Activated CD8-positive, alpha-beta memory T cell treated with anti-CD3 and anti-CD28 coated beads, Interleukin-2, amount 50 U/mL, for 4 hours (primary cell): ENCODE measurements at places on chromosomes 11 and 22.

DNA sequence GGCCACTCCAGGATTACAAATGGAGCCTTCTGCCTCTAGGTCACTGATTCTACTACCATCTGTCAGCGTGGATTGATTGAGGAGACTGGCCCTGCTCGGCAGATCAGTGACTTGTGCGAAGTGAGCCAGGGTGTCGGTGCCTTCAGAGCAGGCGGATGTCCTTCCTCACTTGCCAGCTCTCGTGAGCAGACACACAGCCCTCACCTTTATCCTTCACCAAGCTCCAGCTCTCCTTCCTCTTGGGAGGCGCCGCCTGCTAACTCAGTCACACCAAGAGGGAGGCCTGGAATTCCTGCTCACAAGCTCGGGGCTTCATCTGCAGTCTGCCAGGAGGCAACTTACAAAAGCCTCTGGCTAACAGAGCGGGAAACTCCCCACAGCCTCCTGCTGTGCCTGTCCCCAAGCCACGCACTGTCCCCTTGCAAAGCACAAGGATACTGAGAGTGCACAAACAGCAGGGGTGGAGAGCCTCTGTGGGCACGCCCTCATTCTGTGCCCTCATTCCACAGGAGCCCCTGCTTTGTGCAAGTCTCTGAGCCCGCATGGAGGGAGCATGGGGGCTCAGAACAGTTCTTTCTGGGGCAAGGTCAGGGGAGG lies 3.5 kb upstream of the TCF20 start:
- no peak for DNase-seq

GRCh38 chr11:66969584-66970225 lies 5.4 kb upstream of the C11orf86 start:
- no peak for DNase-seq

DNA sequence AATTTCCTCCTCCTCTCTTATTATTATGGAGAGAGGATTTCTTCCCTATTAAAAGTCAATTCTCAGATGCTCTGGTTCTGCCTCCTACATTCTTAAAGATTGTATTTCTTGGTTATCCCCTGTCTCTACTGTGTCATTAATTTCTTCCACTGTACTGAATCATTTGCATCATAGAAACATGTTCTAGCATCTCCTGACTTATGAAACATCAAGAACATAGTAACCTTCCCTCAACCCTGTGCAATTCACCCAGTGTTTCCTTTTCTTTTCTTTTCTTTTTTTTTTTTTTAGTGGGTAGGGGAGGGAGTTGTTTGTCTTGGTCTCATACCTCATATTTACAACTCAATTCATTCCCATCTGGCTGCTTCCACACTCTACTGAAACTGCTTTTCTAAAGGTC lies 288.0 kb upstream of the PLET1 start:
- DNase-seq = no peak

DNA sequence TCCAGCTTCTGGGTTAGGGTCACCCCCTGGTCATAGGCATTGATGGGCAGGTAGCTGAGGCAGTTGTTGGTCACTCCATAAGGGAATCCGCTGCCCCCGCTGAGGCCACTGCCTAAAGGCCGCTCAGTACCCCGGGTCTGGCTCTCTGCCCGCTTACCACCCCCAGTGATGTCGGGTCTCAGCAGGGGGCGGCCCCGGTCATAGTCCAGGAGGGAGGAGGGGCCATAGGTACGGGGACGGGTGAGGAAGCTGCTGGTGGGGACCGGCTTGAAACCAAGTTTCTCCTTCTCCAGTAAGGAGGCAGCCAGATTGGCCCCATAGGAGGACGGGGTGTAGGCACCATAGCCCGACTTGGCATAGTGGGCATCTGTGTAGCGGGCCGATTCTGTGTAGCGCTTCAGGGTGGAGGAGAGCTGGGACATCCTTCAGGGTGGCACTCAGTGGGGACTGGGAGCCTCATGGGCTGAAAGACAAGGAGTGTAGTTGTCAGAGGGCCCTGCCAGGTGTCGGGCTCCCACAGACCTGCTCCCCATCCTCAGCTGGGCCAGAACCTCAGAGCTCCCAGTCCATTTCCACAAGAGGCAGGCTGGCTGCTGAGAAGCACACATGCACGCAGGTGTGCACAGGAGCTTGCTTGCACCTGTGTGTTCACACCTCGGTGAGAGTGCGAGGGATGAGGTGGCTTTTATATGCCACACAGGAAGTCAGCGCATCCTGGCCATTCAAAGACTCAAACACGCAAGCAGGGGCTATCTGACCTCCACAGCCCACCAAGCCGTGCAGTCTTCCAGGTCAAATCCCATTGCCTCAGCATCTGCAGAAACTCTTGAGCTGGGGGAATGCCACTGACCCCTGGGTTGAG lies 8.2 kb downstream of the USP2 start:
- no peak for DNase-seq

DNA sequence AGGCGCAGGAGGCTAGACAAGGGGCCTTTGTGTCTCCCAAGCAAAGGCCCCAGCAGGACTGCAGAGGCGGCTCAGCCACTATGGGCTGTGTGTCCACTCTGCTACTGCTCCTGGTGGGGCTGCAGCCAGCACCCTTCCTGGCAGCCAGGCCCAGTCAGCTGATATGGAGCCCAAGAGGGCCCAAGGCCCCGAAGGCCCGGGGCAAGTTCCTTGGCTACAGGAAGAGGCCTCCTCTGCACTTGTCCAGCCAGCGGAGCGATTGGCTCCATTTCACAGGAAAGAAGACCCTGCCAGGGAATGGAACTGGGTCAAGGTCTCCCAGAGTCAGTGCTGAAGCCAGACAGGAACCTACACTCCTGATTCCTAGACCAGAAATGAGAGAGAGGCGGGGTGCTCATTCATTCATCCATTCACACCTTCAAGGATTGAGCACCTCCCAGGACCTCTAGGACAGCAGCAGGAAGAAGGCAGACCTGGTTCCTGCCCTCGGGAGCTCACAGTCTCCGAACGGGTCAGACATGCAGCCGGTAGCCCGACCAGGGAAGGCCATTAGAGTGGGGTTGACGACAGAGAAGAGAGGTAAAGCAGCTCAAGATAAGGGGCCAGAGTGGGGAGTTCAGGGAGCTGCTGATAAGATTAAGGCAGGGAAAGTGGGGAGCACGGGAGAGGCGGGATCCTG lies 811 bp upstream of the P2RY2 start:
- no peak for DNase-seq

- DNase-seq = peak; percentile 60
These were observed 10.3 kb downstream of the TOP3B start for GRCh38 chr22:21972293-21972779.

GRCh38 chr11:78331711-78332110 lies 85.9 kb downstream of the GAB2 start:
- no peak for DNase-seq
